Activated effector memory CD4-positive, alpha-beta T cell treated with Interleukin-2 at 50 U/mL for 16 hours (primary cell): ENCODE measurements at places on chromosomes 1 and 21.

- DNase-seq = no peak
These were observed 26.8 kb downstream of the PALMD start for GRCh38 chr1:99672530-99673213.

GRCh38 chr21:35102488-35103371, 53.6 kb upstream of the RUNX1 start:
- DNase-seq = no peak

GRCh38 chr1:13699510-13699909, 478 bp upstream of the PRDM2 start:
- no peak for DNase-seq

DNA sequence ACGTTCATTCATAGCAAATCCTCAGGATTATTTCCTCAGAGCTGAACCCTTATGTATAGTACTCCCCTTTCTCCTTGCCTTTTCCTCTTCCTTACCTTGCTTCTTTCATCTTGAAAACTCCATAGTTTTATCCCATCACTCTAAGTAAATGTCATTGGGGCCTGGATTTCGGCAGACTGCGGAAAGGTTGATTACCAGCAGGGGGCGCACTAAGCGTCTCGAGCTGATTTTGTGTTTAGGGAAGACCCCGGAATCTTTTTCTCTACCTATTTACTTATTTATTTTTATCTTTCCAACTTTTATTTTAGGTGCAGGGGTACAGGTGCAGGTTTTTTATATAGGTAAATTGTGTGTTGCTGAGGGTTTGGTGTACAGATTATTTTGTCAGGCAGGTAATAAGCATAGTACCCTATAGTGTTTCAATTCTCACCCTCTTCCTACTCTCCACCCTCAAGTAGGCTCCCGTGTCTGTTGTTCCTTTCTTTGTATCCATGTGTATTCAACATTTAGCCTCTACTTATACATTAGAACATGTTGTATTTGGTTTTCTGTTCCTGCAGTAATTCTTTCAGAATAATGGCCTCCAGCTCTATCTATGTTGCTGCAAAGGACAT, 11.4 kb upstream of the MTARC1 start:
- no peak for DNase-seq

DNA sequence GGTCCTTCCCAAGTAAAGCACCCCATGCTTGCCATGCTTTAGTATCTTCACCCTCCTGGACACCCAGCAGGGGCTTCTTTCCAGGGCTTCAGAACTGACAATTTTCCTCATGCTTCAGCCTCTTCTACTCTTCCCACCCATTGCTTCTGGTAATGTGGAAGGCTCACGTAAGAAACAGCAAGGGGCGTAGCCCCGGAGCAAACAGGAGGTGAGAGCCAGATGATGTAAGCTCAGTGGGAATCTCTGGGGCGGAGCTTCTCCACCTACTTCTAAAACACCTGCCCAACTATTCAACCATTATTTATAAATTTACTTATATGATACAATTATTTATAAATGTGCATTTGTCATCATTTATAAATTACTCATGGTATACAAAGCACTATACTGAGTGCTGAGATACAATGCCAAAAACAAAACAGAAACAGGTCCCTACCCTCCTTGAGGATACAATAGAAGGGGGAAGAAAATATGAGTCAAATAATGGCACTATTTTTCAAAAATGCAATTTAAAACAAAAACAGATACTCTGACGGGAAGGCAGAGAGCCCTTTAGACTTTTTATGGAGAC, 140.1 kb upstream of the CAMK1G start:
- no peak for DNase-seq

GRCh38 chr1:58869638-58870297, 85.9 kb upstream of the JUN start:
- no peak for DNase-seq

DNA sequence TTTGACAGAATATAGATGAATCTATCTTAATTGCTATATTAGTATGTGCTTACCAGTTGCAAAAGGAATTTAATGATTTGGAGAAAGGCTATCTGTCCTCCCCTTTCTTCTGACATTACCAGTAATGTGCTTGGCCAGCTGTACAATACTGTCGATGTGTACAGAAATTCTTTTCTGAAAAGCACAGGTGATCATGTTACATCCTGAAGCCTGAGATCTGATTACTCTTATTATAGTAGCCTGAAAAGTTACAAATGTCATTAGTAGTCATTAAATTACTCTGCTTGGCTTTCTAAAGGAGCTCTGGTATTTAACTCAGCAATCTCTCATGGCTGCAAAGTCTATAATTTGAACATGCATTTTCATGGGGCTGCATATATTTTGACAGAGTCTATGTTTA, 209.8 kb downstream of the PTPRC start:
- DNase-seq = no peak

GRCh38 chr1:164660412-164660772, 101.4 kb downstream of the PBX1 start:
- no peak for DNase-seq

GRCh38 chr1:5526822-5527551, 465.2 kb downstream of the NPHP4 start:
- DNase-seq = no peak

DNA sequence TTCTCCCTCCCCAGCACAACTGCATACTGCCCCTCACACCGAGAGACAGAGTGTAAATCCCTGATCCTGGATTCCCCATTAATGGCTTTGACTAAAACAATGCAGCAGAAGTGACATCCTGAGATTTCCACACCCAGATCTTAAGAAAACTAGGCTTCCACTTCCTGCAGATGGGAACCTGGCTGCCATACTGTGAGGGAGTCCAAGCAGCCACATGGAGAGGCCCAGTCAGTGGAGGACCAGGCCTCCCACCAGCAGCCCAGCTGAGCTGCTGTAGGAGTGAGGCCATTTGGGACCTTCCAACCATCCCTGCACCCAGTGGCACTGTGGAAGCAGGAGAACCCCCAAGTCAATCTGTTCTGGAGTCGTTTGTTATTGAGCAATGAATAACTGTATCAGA, 120.6 kb downstream of the CRYAA start:
- DNase-seq = no peak

DNA sequence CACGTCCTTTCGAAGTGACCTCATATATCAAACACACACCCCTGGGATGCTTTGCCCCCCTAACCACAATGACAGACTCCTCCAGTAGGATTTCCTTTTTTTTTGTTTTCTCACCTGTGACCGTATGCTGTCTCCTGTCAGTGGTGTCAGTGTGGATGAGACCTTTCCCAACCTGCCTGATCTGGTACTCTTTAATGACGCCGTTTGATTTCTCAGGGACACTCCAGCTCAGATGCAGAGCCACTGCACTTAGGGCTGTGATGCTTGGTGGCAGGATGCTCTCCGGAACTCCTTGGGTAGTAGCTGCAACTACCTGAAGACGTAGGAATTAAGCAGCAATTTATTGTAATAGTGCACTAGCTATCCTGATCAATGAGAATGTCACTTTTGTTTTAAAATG, 212.6 kb downstream of the KCTD3 start:
- no peak for DNase-seq

- no peak for DNase-seq
These were observed 115.1 kb downstream of the RHOU start for GRCh38 chr1:228850141-228851100.

DNA sequence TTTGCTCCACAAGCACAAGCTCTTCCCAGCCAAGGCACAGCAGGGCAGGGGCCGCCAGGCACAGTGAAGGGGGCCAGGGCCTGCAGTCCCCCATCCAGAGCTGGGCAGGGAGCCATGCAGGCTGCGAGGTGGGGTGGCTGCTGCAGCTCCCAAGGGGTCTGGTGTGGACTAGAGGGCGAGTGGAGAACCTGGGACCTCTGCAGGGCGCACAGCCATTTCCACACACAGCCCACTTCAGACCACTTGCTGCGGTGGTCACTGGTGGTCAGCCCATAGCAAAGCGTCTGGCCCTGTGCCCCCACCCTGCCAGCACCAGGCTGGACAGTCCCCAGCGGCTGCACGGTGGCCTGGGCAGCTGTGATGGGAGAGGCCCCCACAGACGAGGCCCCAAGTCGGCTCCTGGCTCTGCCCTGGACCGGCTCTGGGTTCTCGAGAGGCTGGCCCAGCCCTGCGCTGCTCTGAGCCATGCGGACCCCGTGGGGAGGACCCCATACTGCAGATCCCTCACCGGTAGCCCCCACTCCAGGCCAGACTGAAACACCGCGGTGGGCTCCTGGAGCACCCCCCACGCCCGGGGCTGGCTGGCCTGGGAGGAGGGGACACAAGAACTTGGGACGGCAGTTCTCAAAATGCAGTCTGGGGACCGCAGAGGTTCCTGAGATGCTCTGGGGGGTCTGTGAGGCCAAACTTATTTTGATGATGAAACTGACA, 47.1 kb upstream of the COL6A2 start:
- DNase-seq = no peak

DNA sequence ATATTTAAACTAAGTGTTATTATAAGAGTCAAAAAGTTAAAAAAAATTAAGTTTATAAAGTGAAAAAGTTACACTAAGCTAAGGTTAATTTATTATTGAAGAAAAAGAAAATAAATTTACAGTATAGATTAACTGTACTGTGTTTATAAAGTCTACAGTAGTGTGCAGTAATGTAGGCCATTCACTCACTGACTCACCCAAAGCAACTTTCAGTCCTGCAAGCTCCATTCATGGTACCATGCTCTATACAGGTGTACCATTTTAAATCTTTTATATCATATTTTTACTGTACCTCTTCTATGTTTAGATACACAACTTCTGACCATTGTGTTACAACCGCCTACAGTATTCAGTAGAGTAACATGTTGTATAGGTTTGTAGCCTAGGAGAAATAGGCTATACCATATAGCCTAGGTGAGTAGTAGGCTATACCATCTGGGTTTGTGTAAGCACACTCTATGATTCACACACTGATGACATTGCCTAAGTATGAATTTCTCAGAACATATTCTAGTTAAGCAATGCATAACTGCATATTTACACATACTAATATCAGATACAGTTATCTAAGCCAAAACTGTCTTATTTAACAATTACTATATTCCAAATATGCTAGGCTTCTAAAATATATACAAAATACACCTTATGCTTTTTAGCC, 80.6 kb upstream of the GFI1 start:
- no peak for DNase-seq

DNA sequence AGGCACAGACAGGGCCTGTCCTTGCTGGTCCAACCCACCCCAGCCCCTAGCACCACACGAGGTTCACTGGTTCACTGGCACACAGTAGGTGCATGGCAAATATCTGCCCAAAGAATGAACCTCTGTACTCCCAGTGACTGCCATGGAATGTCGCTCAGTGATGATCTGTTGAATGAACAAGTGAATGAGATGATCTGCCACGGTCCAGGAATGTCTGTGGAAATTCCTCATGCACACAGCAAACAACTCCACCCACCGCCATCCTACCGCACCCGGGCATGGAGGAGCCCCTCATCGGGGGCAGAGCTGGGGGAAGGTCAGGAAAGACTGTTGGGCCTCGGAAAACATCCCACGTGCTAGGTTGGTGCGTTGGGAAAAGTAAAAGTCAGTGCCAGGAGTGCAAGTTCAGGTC, 1.7 kb downstream of the HSPG2 start:
- no peak for DNase-seq

DNA sequence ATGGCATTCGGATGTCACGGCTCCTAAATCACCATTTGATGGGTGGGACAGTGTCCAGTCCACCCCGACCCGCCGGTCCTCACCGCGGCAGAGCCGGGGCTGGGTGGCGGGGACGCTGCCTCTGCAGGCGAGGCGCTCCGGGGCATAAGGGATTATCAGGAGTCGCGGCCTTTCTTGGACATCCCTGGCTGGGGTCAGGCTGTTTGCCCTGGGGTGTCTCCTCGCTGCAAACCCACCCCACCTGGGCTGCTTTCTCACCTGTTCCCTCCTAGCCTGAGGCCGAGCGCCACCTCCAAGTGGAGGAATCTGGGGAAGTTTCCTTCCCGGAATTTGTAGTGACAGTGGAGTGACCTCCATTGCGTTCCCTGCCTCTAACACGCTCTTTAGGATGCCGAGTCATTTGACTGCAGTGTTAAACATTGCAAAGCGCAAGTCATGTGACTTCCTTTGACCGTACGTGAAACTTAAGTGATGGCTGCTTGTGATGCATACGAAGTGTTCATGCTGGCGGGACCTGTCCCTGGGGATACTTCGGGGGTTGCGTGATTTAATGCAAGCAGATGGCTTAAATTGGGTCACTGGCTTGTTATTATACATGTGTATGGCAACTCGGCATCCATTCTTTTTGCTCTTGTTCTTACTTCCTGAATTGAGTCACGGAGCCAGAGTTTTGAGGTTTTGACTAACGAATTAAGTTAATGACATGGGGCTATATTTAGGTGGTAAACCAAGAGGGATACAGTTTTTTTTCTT, 536 bp downstream of the LGALS8 start:
- DNase-seq = peak; percentile 45

DNA sequence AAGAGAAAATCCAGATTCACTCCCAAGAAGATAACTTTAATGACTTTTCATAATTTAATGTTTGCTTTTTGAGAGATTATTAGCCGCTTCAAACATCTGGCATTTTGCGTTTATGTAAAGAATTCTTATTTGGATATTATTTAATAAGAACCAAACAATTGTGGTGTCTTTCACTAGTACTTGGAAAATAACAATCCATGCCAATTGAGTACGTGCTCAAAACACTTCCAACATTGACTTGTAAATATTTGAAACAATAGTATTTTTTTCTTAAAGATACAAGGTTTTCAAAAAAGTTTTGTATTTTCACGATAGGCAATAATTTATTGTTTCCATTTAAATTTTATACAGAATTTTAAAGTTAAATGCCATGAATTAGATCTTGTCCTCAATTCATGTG, 498.7 kb downstream of the AMY1C start:
- no peak for DNase-seq

- no peak for DNase-seq
These were observed 20.1 kb upstream of the COL16A1 start for GRCh38 chr1:31723828-31724359.

DNA sequence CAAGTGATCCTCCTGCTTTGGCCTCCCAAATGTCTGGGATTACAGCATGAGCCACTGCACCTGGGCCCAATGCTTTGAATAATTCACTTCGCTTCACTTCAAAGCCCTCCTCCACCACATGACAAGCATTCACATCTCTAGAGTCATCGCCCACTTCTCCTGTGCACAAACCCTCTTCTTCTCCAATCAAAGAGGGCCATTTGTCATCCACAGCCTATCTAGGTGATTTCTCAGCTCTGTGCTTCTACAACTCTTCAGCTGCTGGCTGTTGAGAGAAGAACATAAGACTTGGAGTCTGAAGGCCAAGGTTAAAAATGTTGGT, 20.1 kb upstream of the PSMB2 start:
- no peak for DNase-seq

- DNase-seq = no peak
These were observed 357.6 kb downstream of the TGFB2 start for GRCh38 chr1:218702775-218703174.

DNA sequence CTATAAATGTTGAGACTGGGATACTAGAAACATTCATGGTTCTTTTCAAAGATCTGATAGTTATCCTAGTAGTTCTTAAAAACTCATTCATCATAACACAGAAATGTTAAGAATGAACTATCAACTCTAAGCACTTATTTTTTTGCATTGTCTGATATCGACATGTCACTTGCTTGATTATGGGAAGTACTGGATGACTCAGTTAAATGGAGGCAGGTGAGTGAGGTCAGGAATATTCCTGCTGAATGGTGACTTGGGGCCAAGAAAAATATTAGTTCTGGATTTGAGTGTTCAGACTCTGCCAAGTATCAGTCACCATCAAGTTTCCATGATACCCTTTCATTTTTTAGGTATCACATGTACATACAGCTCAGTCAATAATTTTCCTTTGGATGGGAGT, 63.6 kb downstream of the NEK7 start:
- DNase-seq = no peak
